Tibial nerve (tissue), 4 donors: ENCODE measurements at places on chromosomes 4 and X. TPM values are rescaled to one million over a fixed set of nuclear protein-coding genes. Genes with fewer than 3 reads are reported as not detected.

SHISA3 gene
- total RNA-seq = 55.5 TPM

GRCh38 chr4:165612936-165613335 lies 234.1 kb downstream of the CPE start:
- H3K27me3 ChIP-seq = no peaks in the 10 kb centered on the region
- DNase-seq = no peak
- H3K36me3 ChIP-seq = no peaks in the 10 kb centered on the region
- no peak overlapping the region for H3K27ac ChIP-seq
- no peak overlapping the region for H3K4me3 ChIP-seq

DNA sequence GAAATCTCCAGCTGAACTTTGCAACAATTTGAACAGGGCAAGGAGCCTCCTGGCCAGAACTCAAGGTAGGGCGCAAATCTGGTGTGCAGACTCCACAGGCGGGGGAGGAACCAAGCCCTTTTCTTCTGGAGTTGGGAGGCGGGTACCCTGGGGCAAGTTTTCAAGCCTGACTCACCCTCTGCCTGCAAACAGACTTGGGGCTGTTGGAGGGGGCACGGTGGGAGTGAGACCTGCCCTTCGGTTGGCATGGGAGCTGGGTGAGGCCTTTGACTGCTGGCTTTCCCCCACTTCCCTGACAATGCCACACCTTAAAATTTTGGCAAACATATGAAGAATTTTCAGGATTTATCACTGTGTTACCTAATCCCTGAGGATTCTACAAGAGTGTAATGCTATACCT lies 709.8 kb upstream of the DIAPH2 start:
- H3K4me3 ChIP-seq = no peak overlapping the region
- DNase-seq = no peak
- no peaks in the 10 kb centered on the region for H3K36me3 ChIP-seq
- no peaks in the 10 kb centered on the region for H3K4me1 ChIP-seq
- H3K27me3 ChIP-seq = no peaks in the 10 kb centered on the region
- no peak overlapping the region for H3K27ac ChIP-seq

DNA sequence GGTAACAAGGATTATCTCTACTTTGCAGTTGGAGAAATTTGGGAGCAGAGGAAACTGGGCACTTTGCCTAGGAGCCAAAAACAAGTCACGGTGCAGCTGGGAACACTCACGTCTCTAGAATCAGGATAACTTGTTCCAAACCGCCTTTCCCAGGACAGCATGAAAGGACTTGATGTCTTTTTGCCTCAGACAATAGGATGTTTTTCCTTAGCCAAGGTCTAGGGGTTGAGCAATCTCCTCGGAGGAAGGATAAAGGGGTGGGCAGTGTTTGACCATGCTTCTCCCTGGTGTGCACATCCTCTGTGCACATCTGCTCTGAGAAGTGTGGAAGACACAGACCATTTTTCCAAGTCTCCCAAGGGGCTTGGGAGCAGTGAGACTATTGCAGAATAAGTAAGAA lies 1.7 kb upstream of the SPARCL1 start:
- H3K36me3 ChIP-seq = no peaks in the 10 kb centered on the region
- no peak overlapping the region for H3K4me3 ChIP-seq
- peaks cover 7% of the 10 kb centered on the region for H3K4me1 ChIP-seq
- DNase-seq = peak; percentile 62
- no peaks in the 10 kb centered on the region for H3K27me3 ChIP-seq
- peak overlapping the region; percentile 29 for H3K27ac ChIP-seq

TBX22 gene
- not detected for total RNA-seq

DNA sequence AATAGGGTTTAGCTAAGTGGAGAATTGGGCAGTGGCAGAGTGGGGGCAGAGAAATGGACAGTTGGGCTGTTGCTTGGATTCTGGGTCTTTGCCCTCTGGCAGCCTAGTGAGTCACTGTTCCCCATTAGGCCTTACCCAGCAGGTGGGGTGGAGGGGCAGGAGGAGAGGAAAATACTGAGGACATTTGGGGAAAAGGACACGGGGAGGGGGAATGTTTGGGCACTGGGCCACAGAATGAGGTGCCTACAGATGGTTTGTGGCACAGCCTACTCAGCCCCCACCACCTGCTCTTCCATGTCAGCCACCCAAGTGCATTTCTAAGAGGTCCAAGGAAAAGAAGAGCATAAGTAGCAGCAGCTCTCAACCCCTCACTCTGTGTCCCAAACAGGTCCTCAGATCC lies 13.0 kb downstream of the SLC16A2 start:
- no peaks in the 10 kb centered on the region for H3K4me1 ChIP-seq
- H3K27me3 ChIP-seq = no peaks in the 10 kb centered on the region
- no peaks in the 10 kb centered on the region for H3K36me3 ChIP-seq
- no peak overlapping the region for H3K27ac ChIP-seq

HOPX gene
- total RNA-seq = 0.63 TPM

DNA sequence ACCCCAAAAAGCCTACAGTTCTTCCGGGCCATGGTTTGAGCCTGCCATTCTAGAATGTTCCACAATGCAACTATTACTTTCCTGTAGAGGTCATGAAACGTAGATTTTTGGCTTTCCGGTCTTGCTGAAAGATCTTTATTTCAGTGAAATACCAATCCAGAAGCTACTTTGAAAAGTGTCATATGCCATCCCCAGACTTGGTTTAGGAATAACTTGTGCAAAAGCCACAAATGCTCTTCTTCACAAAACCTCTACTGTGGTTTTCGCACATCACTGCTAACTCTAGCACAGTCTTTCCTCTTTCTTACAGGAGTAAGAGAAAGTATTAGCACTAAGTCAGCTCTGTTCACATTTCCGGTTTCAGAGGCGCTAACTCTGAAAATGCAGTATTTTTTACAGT lies 12.7 kb upstream of the CD40LG start:
- no peak for DNase-seq
- no peak overlapping the region for H3K27ac ChIP-seq
- no peaks in the 10 kb centered on the region for H3K4me1 ChIP-seq
- H3K4me3 ChIP-seq = no peak overlapping the region
- H3K36me3 ChIP-seq = no peaks in the 10 kb centered on the region

ETDB gene
- not detected for total RNA-seq

- no peaks in the 10 kb centered on the region for H3K36me3 ChIP-seq
- peaks cover 18% of the 10 kb centered on the region for H3K4me1 ChIP-seq
- peaks cover 30% of the 10 kb centered on the region for H3K27me3 ChIP-seq
- peak overlapping the region; percentile 46 for H3K27ac ChIP-seq
- DNase-seq = no peak
- no peak overlapping the region for H3K4me3 ChIP-seq
These were observed 98.2 kb upstream of the PRKX start for GRCh38 chrX:3811331-3812311.
